ENCODE measurements at places on chromosomes 6 and 20.

GRCh38 chr6:29632789-29633533 lies at the start of gene GABBR1:
Gene GABBR1, minus strand, starts transcription at chr6:29633183. Its CDS starts 798 bp downstream, at chr6:29632385.
- DNase-seq, result peak; percentile 52

DNA sequence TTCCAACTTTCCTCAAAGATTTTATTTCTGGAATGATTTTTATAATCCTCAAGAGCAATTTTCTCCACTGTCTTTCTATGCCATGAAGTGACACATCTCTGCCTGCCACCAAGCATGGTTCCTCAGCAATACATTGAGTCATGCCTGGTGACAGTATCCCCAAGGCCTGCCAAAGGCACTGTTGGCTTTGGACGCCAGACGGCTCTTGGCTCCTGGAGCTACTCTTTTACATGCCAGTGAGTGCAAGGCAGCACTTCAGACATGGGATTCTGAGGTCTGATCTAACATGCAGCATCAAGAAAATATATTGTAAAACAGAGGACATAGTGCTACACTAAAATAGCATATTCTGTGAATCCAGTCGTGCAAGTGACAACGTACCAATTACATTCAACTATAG lies 20.1 kb upstream of the PLEKHG1 start:
- no peak for DNase-seq

DNA sequence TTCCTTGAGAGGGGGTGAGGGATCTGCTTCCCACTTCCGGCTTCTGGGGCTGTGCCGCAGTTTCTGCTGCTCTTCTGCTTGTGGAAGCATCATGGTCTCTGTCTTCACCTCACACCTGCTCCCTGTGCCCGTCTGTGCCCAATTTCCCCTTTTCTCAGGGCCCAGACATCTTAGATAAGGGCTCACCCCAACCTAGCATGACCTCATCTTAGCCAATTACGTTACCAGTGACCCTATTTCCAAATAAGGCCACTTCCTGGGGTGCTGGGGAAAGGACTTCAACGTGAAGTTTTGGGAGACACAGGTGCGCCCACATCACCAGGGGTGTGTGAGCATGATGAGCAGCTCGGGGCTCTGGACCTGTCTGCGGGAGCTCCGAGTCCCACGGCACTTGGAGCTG lies 20.7 kb upstream of the RBBP8NL start:
- DNase-seq, result no peak

DNA sequence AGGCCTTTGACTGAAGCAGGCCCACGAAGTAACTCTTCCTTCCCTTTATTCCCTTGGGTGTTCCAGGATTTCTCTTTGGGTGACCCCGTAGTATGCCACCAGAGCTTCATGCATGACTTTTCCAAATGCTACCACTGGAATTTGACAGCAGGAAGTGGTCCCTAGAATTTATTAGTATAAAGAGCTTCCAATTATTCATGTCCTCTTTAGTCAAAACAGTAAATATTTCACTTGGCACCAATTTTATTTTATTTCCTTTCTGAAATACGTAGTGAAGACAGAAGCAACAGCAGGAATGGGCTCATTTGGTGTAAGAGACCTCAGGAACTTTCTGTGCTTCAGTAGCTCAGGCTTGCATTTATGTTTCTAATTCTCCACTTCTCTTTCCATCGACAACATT lies 151.3 kb downstream of the LCA5 start:
- DNase-seq, result no peak

- DNase-seq, result no peak
Measured at GRCh38 chr6:2630359-2630758, 120.4 kb downstream of the MYLK4 start.

- DNase-seq, result no peak
Measured at GRCh38 chr6:43843097-43843645, 73.2 kb downstream of the VEGFA start.

DNA sequence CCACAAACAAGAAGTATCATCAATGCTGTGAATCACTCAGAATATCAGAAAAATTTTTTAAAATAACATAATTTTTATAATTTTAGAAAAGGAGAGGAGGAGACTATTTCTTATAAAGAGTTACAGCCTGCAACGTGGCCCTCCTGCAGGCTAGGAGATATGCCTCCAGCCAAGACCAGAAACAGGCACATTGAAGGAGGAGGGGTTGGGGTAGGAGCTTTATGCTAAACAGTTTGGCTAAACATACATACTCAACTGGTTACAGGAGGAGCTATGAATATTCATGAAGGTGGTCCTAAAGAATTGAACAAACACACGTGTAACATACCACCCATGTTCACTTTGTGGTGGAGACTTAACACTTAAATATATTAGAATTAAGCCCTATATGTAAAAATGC lies 14.2 kb upstream of the LCA5 start:
- DNase-seq, result no peak

- peak; percentile 27 for DNase-seq
Measured at GRCh38 chr6:11275598-11275997, 43.1 kb upstream of the NEDD9 start.

GRCh38 chr6:704046-704445 lies 11.1 kb upstream of the EXOC2 start:
- no peak for DNase-seq

DNA sequence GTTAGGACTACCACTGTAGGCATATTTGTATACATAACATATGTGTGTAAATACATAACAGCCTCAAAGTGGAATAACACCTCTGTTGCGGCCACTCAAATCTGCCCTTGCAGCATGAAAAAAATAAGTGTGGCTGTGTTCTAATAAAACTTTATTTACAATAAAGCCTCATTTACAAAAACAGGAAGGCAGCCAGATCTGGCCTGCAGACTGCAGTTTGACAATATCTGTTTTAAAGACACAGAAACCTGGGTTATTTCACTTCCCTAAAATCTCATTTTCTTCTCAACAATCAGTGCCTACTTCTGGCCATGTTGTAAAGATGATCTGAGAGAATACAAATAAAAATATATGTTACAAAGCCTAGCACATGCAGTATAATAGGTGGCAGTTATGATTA lies 53.9 kb upstream of the SCML4 start:
- no peak for DNase-seq

DNA sequence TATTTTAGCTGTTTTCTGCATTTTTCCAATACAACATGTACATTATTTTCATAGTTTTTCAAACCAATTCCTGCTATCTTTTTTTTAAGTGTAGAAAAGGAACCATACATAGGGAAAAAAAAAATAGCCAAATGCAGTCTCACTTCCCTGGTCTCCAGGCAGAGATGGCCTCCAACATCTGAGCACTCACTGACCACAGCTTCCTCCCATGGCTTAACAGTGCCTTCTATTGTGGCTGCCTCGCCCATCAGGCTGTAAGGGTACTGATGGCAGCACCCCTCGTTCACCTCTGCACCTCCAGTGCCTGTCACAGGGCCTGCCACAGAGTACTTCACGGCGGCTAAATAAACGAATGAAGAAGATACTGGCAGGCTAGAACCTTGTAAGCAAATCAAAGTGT lies 591.1 kb downstream of the PTPRT start:
- DNase-seq, result no peak

- DNase-seq, result no peak
Measured at GRCh38 chr6:163182696-163183095, 231.8 kb upstream of the QKI start.

- no peak for DNase-seq
Measured at GRCh38 chr6:166382500-166382932, 224 bp downstream of the MPC1 start.

DNA sequence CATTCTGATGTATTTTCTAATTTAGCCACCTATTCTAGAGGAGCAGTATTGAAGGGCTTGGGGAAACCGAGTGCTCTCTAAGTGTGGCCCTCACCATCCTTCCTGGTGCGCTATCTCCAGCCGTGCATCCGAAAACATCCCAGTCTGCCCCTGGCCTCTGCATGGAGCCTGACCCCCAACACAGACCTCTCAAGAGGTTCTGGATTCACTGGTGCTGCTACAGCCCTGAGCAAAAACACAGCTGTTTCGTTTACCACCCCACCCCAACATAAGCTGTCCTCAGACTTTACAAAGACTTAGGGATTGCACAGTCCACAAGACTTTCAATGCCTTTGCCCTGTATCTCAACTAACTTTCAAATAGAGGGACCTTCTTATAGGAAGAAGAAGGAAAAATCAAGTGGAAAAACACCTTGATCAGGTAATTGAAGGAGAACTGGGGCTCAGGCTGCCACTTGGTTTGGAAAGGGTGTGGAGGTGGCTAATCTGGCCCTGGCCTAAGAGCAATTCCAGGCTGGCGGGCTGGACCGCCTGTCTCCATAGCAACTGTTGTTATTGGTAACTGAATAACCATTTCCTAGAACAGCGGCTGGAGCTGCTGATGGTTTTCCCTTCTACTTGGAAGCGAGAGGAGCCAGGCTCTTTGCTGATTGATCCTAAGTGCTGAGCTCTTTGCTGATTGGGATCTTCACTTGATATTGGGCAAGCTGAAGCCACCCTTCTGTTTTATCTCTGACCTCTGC lies 90.2 kb upstream of the TOX2 start:
- no peak for DNase-seq

DNA sequence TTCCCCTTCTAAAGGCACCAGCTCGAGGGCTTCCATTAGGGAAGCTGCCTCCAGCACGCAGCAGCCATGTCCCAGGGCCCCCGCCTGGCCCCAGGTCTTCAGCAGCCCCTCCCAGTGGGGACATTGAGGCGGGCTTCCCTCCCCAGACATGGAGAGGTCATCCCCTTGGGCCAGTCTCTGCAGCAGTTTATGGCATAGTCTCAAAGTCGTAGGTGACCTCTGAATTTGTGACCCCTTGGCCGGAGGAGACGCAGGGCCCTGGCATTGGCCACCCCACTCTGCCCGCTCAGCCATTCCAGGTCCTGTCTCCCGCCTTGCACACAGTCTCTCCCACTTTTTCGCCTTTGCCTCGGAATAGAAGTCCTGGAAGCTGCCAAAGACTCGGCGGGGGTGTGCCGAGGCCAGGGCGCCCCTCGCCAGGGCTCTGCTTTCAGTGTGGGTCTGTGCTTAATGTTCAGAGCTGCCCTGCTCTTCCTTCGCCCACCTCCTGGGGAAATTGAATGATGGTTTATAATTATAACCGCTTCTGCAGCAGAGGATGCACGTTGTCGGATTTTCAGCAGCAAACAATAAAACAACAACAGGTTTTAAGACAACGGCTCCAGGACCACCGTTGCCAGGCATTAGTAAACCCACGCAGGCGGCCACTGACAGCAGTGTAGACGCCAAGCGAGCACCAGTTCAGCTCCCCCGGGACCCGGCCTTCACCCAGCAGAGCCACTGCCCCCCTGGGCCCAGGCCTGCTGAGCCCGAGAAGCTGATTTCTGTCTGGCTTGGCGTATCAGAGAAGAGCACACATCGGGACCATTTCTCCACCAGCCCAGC lies 187.0 kb downstream of the TAF4 start:
- DNase-seq, result no peak

- DNase-seq, result no peak
Measured at GRCh38 chr20:23234311-23235078, 116.1 kb upstream of the NXT1 start.

DNA sequence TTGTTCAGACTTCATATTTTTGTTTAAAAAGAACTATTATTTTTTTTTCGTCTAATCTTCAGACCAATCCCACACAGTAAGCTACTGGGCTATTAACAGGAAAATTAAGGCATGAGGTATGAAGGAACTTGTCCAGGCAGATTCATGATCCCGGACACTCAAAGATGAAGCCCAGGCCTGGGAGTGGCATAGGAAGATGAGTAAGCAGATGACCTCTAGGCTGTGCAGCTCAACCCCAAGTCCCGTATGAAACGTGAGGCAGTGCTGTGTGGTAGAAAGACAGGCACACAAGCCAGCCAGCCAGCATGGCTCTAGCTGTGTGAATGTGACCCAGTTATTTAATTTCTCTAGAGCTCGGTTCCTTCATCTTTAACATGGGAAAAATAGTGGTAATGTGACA lies 231.9 kb downstream of the CLIC5 start:
- DNase-seq, result no peak

DNA sequence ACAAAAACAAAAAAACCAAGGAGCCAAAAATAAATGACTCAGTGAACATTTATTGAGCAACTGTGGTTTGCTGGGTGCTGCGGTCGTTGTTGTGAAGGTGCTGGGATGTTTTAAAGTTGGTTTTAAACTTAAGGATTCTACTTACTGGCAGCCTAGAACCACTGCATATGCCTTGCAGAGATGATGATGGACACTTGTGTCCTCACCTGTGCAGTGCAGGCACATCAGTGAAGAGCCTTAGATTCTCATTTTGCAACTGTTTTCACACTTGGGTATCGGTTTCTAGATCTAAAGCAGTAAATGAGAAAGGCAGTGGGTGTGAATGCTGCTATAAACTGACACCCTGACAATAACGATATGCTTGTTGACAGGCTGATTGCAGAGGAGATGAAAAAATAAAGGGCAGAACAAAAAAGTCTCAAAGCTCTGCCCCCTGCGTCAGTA lies 68.8 kb downstream of the UTRN start:
- no peak for DNase-seq

DNA sequence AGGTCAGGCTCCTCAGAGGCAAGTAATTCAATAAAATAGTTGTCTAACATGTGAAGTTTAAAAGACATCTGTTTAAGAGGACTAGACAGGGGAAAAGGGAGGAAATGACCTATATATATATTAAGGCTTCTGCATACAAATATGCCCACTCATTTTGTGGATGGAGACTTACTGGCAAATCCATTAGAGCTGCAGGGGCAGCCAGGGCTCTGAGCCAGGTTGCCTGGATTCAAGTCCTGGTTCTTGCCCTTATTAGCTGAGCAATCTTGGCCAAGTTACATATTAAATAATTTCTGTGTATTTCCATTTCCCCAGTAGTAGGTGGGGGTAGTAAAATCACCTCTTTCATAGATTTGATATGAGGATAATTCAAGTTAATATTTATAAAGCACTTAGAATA lies 287.0 kb upstream of the RIMS1 start:
- no peak for DNase-seq

DNA sequence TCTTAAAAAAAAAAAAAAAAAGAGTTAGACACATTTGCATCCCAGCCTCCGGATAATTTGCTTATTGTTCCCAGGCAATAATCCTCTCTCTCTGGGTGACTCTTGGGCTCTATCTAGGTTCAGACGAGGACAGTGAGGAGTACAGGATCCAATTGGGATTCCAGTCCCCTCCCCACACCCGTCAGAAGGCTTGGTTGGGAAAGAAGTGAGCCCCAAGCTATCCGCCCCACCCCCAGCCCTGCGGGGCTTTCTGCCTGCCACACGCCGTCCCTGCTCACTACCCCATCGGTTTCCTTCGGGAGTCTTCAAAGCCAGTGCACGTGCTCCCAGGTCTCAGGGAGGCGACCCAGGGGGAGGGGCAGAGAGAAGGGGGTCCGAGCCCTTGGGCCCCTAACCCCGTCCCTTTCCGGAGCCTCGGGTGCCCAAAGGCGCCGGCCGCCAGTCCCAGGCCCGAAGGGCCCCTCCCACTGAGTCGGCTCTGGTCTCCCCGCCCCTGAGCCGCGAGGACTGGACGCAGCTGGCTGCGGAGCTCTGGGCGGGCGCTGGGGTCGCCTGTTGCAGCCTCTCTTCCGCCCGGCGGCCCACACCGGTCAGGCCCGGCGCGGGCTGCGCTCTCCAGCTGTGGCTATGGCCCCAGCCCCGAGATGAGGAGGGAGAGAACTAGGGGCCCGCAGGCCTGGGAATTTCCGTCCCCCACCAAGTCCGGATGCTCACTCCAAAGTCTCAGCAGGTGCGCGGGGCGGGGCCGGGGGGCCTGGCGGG lies 2.5 kb downstream of the MYMX start:
- DNase-seq, result no peak

GRCh38 chr6:162538643-162539064 lies 188.9 kb downstream of the PRKN start:
- no peak for DNase-seq

All from stimulated activated CD4-positive, alpha-beta T cell treated with anti-CD3 and anti-CD28 coated beads, Interleukin-12 subunit alpha, Interleukin-12 subunit beta, amount 100 ng/mL, for 48 hours (primary cell).